Substantia nigra (tissue), 51 donors: ENCODE measurements at places on chromosomes 11 and 22.

DNA sequence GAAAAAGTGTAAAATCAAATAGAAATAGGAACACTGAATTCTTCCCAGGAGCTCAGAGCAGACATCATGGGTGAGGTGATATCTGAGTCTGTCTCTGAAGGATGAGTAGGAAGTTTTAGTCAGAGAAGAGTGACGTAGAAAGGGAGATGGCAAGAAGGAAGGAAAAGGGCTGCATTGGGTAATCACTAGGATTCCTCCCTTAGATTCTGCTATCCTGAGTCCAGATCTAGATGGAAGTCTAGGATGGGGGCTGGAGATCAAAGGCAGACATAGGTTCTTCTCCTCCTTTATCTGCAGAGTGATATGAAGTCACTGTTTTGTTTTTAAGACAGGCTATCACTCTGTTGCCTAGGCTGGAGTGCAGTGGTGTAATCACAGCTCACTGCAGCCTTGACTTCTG is 30.4 kb downstream of the POU2F3 start:
- no peak for DNase-seq

GRCh38 chr11:113488931-113489351 is 13.7 kb upstream of the DRD2 start:
- DNase-seq = no peak

GRCh38 chr22:45430871-45431270 is 17.4 kb downstream of the RIBC2 start:
- no peak for DNase-seq

DNA sequence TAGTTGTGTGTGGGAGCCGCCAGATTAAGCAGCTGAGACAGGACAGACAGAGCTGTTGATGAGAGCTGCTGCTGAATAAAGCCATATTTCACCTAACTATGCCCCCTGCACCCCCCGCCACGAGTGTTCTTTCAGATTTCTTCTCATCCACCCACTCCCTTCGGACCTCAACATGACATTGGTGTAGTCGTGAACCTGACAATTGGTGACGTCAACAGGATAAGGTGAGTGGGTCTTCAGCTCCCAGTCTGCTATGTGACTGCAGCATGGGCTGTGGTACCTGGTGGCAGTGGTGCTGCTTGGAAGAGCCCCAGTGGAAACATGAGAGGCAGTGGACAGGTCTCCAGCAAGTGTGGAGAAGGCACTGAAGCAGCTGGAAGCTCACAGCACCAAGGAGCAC is 28.3 kb upstream of the KCNA4 start:
- no peak for DNase-seq

GRCh38 chr11:112619106-112619505 is 342.1 kb upstream of the NCAM1 start:
- DNase-seq = no peak

- DNase-seq = no peak
These were observed 5.4 kb downstream of the DDIAS start for GRCh38 chr11:82906931-82907330.
